ENCODE measurements at places on chromosomes 13 and 19. TPM values are rescaled to one million over a fixed set of nuclear protein-coding genes. Genes with fewer than 3 reads are reported as not detected.

- no peak overlapping the region for H3K27ac ChIP-seq
- H3K4me1 ChIP-seq, result no peaks in the 10 kb centered on the region
- H3K27me3 ChIP-seq, result no peaks in the 10 kb centered on the region
- no peak overlapping the region for H3K4me3 ChIP-seq
- DNase-seq, result no peak
These were observed 12.6 kb upstream of the DHDH start for GRCh38 chr19:48920949-48921348.

DNA sequence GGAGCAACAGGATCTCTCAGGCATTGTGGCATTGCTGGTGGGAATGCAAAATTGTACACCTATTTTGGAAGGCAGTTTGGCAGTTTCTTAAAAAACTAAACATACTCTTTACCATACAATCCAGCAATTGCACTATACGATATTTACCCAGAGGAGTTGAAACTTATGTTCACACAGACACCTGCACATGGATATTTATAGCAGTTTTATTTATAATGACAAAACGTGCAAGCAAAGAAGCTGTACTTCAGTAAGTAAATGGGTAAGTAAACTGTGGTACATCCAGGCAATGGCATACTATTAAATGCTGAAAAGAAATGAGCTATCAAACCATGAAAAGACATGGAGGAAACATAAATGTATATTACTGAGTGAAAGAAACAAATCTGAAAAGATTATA is 71.6 kb upstream of the UBAC2 start:
- H3K36me3 ChIP-seq, result no peaks in the 10 kb centered on the region
- peaks cover 68% of the 10 kb centered on the region for H3K27me3 ChIP-seq
- H3K27ac ChIP-seq, result no peak overlapping the region
- H3K4me1 ChIP-seq, result peaks cover 7% of the 10 kb centered on the region

DNA sequence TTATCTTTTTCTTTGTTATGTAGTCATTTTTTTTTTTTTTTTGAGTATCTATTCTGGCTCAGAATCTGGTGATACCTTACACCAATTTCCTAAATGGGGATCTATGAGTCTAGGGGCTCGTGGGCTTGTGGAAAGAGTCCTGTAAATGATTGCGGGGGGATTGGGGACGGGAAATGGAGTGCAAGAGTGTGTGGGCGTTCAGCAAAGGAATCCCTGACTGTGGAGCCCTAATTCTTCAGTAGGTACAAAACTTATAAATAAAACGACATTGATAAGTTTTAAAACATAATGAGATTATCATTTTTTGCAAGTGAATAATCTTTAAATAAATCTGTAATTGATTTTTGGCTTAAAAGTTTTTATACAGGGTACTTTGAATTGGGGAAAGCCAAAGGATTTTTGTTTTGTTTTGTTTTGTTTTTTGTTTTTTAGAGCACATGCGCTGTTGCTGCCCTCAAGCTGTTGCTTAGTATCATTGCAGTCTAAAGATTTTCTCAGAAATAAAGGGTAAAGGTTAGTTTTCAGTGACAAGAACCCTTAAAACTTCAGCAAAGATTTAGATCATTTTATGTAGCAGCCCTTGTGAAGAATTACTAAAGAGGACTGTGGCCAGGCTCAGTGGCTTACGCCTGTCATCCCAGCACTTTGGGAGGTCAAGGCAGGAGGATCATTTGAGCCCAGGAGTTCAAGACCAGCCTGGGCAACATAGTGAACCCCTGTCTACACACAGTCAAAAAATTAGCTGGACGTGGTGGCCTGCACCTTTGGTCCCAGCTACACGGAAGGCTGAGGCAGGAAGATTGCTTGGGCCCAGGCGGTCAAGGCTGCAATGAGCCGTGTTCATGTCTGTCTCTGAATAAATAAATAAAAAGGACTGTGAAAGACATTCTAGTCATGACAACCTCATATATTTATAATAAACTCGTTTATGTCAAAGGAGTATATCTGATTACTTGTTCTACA is 1.7 kb downstream of the ERCC5 start:
- peak overlapping the region; percentile 98 for H3K27ac ChIP-seq
- peak overlapping the region; percentile 94 for H3K4me3 ChIP-seq
- no peak for DNase-seq
- H3K27me3 ChIP-seq, result no peaks in the 10 kb centered on the region
- H3K4me1 ChIP-seq, result peaks cover 3% of the 10 kb centered on the region

GRCh38 chr13:40344270-40345148 is 321.9 kb downstream of the FOXO1 start:
- H3K27me3 ChIP-seq, result no peaks in the 10 kb centered on the region
- no peak overlapping the region for H3K4me3 ChIP-seq
- DNase-seq, result no peak
- H3K4me1 ChIP-seq, result peaks cover 3% of the 10 kb centered on the region

DNA sequence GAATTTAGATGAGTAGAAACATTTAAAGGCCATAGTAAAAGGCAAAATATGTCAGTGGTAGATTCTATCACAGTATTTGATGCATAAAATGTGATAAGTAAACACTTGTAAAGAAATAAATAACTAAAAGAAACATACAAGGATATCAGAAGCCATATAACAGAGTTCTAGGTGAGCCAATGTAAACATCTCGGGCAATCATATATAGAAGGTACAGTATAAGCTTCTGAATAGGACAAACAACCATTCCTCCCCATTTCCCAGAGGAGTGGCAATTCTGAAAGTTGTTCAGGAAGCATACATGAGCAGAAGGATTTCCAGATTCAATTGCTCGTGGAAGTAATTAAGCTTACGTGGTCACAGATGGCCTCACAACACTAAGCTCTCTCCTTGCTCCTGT is 267.3 kb downstream of the LHFPL6 start:
- H3K4me1 ChIP-seq, result no peaks in the 10 kb centered on the region
- H3K4me3 ChIP-seq, result no peak overlapping the region
- DNase-seq, result no peak
- no peaks in the 10 kb centered on the region for H3K36me3 ChIP-seq

GRCh38 chr19:1905110-1905862 is at the start of the genes ADAT3 and SCAMP4:
TSS of gene ADAT3 (plus strand) at chr19:1905399. CDS start at chr19:1912048, 6,649 bp downstream.
TSS of gene SCAMP4 (plus strand) at chr19:1905399. CDS start at chr19:1915020, 9,621 bp downstream.
- DNase-seq, result peak; percentile 100
- H3K36me3 ChIP-seq, result no peaks in the 10 kb centered on the region
- H3K27me3 ChIP-seq, result no peaks in the 10 kb centered on the region

- DNase-seq, result no peak
- H3K27me3 ChIP-seq, result no peaks in the 10 kb centered on the region
- no peak overlapping the region for H3K4me3 ChIP-seq
- no peaks in the 10 kb centered on the region for H3K36me3 ChIP-seq
- H3K4me1 ChIP-seq, result no peaks in the 10 kb centered on the region
These were observed 275.2 kb upstream of the PCDH9 start for GRCh38 chr13:67505376-67505775.

DNA sequence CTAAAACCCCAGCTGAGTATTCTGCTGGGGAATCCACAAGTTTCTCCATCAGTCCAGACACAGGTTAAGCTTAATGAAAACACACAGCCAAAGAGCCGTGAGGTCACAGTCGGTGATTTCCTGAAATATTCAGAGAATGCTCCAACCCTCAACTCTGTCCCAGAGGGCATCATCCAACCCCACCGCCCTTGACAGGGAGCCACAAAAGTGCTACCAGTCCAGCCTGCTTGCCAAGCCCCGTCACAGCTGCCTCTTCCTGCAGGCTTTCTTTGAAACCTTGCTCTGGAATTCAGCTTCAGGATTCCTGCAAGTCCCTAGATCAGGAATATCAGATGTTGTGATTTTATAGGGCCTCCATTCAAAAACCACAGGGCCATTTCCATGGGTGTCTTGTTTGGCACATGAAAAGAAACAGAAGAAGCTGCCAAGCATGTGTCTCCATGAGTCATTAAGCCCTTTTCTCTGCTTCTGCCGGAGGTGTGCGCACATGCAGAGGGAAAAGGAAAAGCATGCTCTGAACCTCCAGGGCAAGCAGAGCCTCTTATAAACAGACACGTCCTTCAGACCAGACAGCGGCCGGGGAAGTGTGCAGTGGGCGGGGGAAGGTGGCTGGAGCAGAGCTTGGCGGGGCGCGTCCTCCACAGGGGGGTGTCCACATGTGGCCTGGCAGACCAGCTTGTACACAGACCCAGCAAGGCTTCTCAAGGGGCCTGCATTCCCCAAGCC is 164.7 kb downstream of the KATNAL1 start:
- DNase-seq, result no peak
- no peak overlapping the region for H3K4me3 ChIP-seq
- H3K27ac ChIP-seq, result no peak overlapping the region
- no peaks in the 10 kb centered on the region for H3K4me1 ChIP-seq

- no peak overlapping the region for H3K27ac ChIP-seq
- H3K4me3 ChIP-seq, result no peak overlapping the region
- no peak for DNase-seq
These were observed 7.7 kb downstream of the IRF2BP1 start for GRCh38 chr19:45878043-45878794.

DNA sequence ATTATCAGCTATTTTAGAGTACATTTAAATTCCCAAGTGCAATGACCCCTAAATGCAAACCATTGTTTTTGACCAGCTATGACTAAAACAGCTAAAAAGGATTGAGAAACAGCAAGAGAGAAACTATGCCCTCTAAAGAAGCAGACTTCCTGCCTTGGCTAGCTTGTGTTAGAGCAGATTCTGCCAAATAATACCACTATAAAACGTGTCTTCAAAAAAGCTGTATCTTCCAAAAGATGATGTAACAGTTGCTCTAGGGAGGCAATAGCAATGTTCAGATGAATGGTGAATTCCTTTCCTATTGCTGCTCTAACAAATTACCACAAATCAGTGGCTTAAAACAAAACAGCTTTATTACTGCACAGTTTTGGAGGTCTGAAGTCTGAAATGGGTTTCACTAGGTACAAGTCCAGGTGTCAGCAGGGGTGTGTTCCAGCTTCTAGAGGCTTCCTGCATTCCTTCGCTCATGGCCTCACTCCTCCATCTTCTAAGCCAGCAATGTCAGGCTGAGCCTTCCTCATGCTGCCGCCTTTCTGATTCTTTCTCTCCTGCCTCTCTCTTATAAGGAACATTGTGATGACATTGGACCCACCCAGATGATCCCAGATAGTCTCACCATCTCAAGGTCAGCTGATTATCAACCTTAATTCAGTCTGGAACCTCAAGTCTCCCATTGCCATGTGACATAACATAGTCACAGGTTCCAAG is 84.5 kb downstream of the LRRC63 start:
- H3K27me3 ChIP-seq, result no peaks in the 10 kb centered on the region
- no peak for DNase-seq
- no peaks in the 10 kb centered on the region for H3K36me3 ChIP-seq
- H3K27ac ChIP-seq, result peak overlapping the region; percentile 32
- no peaks in the 10 kb centered on the region for H3K4me1 ChIP-seq

DNA sequence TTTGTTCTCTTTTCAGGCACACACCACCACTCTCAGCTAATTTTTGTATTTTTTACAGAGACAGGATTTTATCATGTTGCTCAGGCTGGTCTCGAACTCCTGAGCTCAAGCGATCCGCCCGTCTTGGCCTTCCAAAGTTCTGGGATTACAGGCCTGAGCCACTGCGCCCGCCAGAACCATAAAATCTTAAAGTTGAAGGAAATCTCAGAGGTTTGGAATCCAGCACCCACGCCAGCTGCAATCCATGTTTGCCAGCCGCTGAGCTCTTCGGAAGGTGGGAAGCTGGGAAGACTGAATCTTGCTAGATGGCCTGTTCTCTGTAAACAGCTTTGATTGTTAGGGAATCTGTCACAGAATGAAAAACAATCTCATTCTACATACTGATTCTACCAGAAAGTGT is 38.5 kb downstream of the SPATA13 start:
- no peak overlapping the region for H3K4me3 ChIP-seq
- H3K27me3 ChIP-seq, result no peaks in the 10 kb centered on the region
- no peak overlapping the region for H3K27ac ChIP-seq
- H3K36me3 ChIP-seq, result no peaks in the 10 kb centered on the region

GRCh38 chr19:54317965-54318240 is 4.9 kb upstream of the LILRA5 start:
- H3K36me3 ChIP-seq, result no peaks in the 10 kb centered on the region
- no peaks in the 10 kb centered on the region for H3K4me1 ChIP-seq
- H3K4me3 ChIP-seq, result no peak overlapping the region

DNA sequence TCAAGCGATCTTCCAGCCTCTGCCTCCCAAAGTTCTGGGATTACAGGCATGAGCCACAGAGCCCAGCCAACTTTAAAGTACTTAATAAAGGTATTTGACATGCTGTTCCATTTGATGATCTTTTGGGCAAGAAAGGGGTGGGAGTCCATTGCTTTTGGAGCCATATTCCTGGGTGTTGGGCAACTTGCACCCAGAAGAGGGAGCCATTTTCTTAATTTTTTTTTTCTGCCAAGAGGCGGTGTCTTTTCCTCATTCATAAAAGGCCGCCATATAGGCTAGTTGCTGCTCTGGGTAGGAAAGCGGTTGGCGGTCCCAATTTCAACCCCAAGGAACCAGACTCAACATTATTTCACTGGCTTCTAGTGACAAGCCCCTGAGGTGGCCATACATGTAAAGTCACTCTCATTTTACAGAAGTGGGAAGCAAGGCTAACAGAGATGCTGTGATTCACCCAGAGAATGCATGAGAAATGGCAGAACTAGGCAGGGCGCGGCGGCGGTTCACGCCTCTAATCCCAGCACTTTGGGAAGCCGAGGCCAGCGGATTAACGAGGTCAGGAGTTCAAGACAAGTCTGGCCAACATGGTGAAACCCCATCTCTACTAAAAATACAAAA is 139.6 kb downstream of the CACNA1A start:
- no peak overlapping the region for H3K27ac ChIP-seq
- H3K4me1 ChIP-seq, result no peaks in the 10 kb centered on the region
- H3K36me3 ChIP-seq, result no peaks in the 10 kb centered on the region
- H3K4me3 ChIP-seq, result no peak overlapping the region
- DNase-seq, result no peak
- H3K27me3 ChIP-seq, result peaks cover 4% of the 10 kb centered on the region

DNA sequence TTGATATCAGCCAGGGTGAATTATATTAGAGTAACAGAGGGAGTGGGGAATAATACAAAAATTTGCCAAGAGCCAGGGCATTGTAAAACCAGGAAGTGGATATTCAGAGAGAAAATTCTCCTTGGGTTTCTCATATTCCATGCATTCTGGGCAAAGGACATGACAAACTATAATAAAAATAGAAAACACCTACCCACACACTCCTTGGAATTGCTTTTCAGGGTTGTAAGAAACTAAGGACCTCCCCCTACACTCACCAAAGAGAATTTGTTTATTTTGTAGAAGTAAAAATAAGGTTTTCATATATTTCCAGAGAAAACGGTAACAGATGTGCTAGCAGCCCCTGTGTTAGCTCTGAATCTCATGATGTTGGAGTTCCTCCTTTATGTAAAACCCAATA is 649.6 kb downstream of the SLITRK1 start:
- no peaks in the 10 kb centered on the region for H3K4me1 ChIP-seq
- no peak for DNase-seq
- H3K4me3 ChIP-seq, result no peak overlapping the region
- no peak overlapping the region for H3K27ac ChIP-seq
- no peaks in the 10 kb centered on the region for H3K36me3 ChIP-seq

DNA sequence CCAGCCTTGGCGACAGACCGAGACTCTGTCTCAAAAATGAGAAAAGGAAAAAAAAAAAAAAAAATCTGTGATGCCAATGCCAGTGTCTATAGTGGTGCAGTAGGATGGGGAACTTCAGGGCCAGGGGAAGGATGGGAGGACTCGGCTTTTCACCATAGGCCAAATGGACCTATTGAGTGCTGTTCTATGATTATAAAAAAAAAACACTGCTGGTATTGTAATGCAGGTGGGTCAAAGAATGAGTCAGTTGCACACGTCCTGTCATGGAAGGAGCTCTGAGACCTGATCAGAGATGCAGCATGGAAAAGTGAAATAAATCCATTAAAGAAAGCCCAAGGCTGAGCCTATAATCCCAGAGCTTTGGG is 7.0 kb downstream of the DNAJB1 start:
- H3K27ac ChIP-seq, result no peak overlapping the region
- no peak for DNase-seq
- no peak overlapping the region for H3K4me3 ChIP-seq
- no peaks in the 10 kb centered on the region for H3K27me3 ChIP-seq
- peaks cover 21% of the 10 kb centered on the region for H3K4me1 ChIP-seq

ZNF555 gene
- 2.7 TPM for polyA plus RNA-seq

CHST8 gene
- 0.15 TPM for polyA plus RNA-seq

HCST gene
- polyA plus RNA-seq, result 10.1 TPM

MEDAG gene
- 3.8 TPM for polyA plus RNA-seq

Data from heart left ventricle (tissue), 16 donors.